ENCODE measurements at places on chromosomes 11 and 22. TPM values are rescaled to one million over a fixed set of nuclear protein-coding genes. Genes with fewer than 3 reads are reported as not detected.

Gene GRM5
- not detected for total RNA-seq

Gene SOX6
- not detected for total RNA-seq

Gene HTR3B
- not detected for total RNA-seq

Gene CADM1
- 23.4 TPM for total RNA-seq

Gene DDIAS
- 13.3 TPM for total RNA-seq

Data from A549 treated with GW870086 at 1 μM for 4 hours (cell line).